Left renal pelvis (tissue), 4 donors: ENCODE measurements at places on chromosomes 1 and 21. TPM values are rescaled to one million over a fixed set of nuclear protein-coding genes. Genes with fewer than 3 reads are reported as not detected.

- no peak for DNase-seq
These were observed 19.8 kb downstream of the ATP6V1G3 start for GRCh38 chr1:198520524-198521254.

- no peak for DNase-seq
These were observed 26.4 kb upstream of the DARS2 start for GRCh38 chr1:173798078-173798477.

DNA sequence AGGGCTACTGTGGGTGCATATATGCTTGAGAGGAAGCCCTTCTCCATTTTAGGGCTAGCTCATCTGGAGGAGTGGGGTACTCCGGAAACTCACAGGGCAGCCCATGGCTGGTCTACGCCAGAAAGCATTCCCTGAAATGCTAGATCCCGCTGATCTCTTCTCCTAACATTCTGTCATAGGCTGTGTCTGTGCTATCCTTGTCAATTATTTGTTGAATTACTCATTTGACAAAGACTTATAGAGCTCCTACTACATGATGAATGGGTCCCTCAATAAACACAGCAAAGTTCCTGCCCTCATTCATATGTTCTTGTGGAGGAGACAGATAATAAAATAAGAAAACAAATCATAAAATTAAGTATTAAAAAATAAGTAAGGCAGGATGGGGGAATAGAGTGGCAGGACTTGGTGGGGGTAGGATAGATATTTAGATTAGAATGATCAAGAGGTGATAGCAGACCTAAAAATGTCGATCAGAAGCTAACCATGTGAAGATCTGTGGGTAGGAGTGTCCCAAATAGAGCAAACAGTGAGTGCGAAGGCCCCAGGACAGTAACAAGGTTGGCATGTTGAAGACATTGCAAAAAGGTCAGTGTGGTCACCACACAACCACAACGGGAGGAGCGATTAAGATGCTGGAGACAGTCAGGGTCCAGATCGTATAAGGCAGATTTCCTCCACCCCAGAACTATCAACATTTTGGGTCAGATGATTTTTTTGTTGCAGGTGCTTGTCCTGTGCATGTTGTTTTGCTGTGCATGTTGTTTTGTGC lies 13.2 kb downstream of the NGF start:
- DNase-seq: no peak

DNA sequence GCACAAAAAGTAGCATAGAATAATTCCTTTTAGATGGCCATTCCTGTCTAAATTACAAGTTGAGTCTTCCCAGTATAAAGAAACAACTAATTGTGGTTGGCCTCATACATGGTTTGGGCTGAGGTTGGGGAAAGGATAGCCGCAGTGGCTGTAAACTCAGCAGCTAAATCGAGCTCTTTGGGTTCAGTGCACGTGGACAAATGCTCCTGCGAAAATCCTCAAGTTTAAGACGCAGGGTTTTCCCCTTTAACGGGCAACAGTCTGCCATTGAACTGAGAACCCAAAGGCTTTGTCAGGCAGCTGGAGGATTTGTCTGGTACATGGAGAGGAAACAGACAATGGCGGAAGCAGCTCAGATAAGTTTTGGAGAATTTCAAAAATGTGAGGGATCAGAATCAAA lies 331.9 kb downstream of the TGFB2 start:
- no peak for DNase-seq

DNA sequence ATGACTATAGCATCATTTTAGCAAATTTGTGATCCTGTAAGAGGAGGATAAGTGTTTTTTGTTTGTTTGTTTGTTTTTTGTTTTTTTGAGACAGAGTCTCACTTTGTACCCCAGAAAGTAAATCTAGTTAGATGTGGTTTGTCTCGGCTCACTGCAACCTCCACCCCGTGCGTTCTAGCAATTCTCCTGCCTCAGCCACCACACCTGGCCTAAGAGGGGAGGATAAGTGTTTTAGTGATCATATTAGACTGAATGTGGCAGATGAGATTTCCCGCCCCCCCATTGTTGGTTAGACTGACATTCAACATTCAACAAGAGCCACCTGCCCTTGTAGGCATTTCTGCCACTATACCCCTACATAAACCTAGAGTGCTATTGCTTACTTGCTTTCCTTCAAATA lies 98.5 kb downstream of the OSBPL9 start:
- no peak for DNase-seq

GRCh38 chr1:97063532-97063931 lies 341.9 kb downstream of the PTBP2 start:
- DNase-seq: no peak

GRCh38 chr21:37292041-37292440 lies 24.9 kb upstream of the VPS26C start:
- DNase-seq: no peak

DNA sequence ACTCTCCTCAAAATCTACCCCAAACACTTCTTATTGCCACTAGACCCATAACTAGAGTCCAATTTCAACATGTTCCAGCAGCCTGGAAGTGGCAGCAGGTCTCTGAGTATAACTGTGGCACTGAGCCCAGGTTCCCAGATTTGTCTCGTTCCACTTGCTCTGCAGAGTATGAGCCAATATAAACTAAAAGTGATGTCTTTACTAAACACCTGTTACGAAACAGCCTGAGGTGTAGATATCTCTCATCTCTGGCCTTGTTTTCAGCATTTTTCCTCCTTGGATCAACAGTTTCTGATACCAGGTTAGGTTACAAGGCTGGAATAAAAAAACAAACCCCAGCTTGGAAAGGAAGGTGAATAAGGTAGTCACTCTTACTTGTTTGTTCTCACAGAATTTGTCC lies 25.2 kb upstream of the PRDX6 start:
- DNase-seq: no peak

DNA sequence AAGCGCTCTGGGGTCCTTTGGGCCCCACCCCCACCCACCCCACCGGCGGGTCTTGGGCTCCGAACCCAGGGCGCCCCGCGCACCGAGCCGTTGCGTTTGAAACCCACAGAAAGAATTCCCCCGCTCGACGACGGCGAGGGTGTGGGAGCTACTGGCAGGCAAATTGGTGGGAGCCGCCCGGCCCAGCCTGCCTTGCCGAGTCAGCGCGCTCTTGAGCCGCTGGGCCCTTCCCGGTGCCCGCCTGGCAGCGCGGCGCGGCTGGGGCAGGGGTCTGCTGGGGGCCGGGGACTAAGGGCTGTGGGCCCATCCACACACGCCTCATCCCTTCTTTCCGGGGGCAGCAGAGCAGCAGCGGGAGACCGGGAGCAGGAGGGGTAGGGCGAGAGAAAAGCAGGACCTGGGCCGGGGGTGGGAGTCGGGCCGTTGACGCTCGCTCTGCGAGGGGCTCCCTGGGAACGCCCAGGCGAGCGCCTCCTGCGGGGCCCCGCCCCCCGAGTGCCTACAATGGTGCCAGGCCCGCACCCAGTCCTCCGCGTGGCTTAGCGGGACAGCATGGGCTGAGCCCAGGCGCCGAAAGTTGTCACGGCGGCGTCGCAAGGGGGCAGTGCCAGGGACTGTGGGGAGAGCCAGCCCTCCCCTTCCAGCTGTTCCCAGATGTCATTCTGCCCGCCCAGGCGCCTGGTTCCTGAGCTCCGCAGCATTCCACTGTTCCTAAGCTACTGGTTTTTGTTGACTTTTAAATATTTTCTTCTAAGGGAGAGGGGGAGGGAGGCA lies at the start of gene C1orf94:
Gene C1orf94, plus strand, starts transcription at position 78 of the 774 bp plus-strand sequence. CDS start 883 bp downstream, outside the sequence.
- no peak for DNase-seq

The CAMK2N1 gene
- polyA plus RNA-seq: 78.2 TPM

The POU3F1 gene
- polyA plus RNA-seq: 1.2 TPM

The MAEL gene
- polyA plus RNA-seq: 2.2 TPM

The AMPD1 gene
- polyA plus RNA-seq: not detected
